ENCODE measurements at places on chromosomes 11 and 22. TPM values are rescaled to one million over a fixed set of nuclear protein-coding genes. Genes with fewer than 3 reads are reported as not detected.

Gene KCNJ11
- not detected for total RNA-seq

Gene KCNJ4
- total RNA-seq, result not detected

Gene OR5M3
- total RNA-seq, result not detected

Gene HTR3B
- total RNA-seq, result not detected

Gene PLAAT2
- not detected for total RNA-seq

Gene MMP12
- total RNA-seq, result 0.26 TPM

Gene ELFN2
- total RNA-seq, result 0.13 TPM

Gene AQP11
- total RNA-seq, result 0.78 TPM

Gene SLC15A3
- 10.8 TPM for total RNA-seq

Gene JAML
- total RNA-seq, result not detected

Gene HTR3A
- total RNA-seq, result not detected

Gene SYT13
- total RNA-seq, result 0.13 TPM

Gene SCN3B
- total RNA-seq, result 0.11 TPM

Gene P2RY6
- total RNA-seq, result 12.2 TPM

Gene ZNF215
- total RNA-seq, result 3.9 TPM

Gene TMPRSS5
- total RNA-seq, result 0.22 TPM

Gene POTEH
- not detected for total RNA-seq

Gene FOLH1
- not detected for total RNA-seq

Gene TRIM21
- 16.6 TPM for total RNA-seq

Gene SCN4B
- total RNA-seq, result 0.52 TPM

Gene CARD16
- 0.39 TPM for total RNA-seq

Gene CAPN5
- total RNA-seq, result 8.6 TPM

Gene RTN4RL2
- total RNA-seq, result not detected

Gene LAMTOR1
- total RNA-seq, result 87.4 TPM

Gene MTMR2
- total RNA-seq, result 43.9 TPM

Gene TRPM5
- total RNA-seq, result not detected

Measured in articular chondrocyte of knee joint (primary cell).